NCI-H2227 treated with DMSO at 0.1 percent for 48 hours (cell line): ENCODE measurements at places on chromosomes 16 and 17.

GRCh38 chr17:37847811-37848331 lies 76.3 kb upstream of the TBC1D3K start:
- DNase-seq = no peak

DNA sequence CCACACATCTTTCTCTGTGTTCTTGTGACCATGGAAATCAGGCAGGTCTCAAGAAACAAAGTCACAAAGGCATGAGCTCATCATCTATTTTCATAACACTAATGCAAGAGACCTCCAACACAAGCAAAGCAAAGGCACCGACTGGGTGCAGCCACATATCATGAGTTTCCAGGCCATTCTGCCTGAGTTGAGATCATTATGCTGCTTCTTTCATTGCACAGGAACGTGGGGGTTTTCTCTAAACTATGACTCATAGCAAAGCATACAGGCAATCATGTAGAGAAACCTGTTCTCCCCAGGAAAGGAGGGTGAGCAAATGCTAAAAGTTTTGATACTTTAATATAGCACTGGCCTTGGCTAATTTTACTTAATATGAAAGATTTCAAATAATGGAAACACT lies 60.7 kb downstream of the GRIN2A start:
- DNase-seq = no peak

- no peak for DNase-seq
Observed at GRCh38 chr16:85521552-85522307, 91.4 kb upstream of the GSE1 start.

DNA sequence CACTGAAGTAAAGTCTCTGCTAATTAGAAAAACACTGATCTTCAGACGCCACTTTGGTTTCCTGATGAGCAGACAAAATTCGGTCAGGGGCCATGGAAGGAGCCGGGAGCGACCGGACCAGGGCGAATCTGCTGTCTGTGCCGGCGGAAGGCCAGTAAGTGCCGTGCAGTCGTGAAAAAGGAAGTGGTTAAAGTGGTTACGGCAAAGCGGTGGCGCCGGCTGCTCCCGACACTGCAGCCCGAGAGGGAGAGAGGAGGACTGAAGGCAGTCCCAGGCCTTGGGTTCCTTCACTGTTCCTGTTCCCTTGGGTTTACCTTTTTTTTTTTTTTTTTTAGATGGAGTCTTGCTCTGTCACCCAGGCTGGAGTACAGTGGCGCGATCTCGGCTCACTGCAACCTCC lies 17.3 kb upstream of the HEXD start:
- no peak for DNase-seq

- DNase-seq = no peak
Observed at GRCh38 chr16:59169168-59169567, 435.1 kb upstream of the GOT2 start.

- no peak for DNase-seq
Observed at GRCh38 chr16:51562891-51563290, 411.8 kb upstream of the SALL1 start.

- no peak for DNase-seq
Observed at GRCh38 chr17:17700251-17700969, 19.2 kb downstream of the RAI1 start.

- no peak for DNase-seq
Observed at GRCh38 chr17:57477522-57478362, 221.4 kb downstream of the MSI2 start.

- DNase-seq = no peak
Observed at GRCh38 chr16:84096447-84097005, 20.2 kb downstream of the MBTPS1 start.

DNA sequence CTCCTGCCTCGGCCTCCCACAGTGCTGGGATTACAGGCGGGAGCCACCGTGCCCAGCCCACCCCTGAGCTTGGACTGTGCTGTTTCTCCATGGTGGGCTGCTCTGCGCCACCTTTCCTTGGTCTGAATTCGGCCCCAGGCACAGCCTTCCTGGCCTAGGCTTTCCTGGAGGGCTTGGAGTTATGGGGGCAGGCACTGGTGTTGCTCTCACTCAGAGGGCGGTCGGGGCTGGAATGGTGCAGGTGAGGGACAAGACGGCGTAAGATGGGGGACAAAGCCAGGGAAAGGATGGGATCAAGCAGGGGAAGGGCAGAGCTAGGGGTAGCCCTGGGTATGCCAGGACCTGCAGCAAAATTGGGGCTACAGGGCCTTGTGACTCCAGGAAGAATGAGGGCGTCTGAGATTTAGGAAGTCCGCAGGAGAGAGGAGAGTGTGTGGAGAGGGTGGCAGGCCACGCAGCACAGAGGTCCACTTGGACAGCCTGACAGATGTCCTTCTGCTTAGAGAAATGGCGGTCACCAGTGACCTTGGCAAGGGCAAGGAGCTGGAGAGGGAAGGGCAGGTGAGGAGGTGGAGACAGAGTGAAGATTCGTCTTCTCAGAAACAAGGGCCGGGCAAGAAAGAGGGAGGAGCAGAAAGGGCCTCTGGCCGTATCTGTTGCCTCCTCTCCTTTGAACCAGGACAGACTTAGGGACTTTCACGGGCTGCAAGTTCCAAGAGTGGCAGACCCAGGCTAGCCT lies 1.6 kb upstream of the ATP6V0C start:
- no peak for DNase-seq

GRCh38 chr16:10180042-10180770 lies 2.0 kb downstream of the GRIN2A start:
- no peak for DNase-seq

GRCh38 chr16:66036793-66037715 lies 329.4 kb upstream of the CDH5 start:
- DNase-seq = no peak

- no peak for DNase-seq
Observed at GRCh38 chr16:51888534-51888933, 658.4 kb downstream of the TOX3 start.

DNA sequence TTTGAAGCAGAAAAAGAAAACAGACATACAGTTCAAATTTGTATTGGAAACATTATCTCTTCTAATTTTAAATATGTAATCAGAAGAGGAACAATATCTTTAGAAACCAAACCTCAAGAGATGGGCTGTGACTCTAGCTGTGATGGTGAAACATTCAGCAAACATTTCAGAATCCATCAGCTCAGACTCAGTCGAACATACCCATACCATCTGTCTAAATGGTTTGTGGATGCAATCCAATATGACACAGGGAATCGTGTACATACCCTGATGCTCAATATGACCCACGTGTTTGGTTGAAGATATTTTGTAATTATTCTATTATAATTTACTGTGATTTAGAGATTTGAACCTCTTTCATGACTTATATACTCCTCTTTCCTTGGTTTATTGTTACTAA lies 665.2 kb upstream of the CDH8 start:
- DNase-seq = no peak

DNA sequence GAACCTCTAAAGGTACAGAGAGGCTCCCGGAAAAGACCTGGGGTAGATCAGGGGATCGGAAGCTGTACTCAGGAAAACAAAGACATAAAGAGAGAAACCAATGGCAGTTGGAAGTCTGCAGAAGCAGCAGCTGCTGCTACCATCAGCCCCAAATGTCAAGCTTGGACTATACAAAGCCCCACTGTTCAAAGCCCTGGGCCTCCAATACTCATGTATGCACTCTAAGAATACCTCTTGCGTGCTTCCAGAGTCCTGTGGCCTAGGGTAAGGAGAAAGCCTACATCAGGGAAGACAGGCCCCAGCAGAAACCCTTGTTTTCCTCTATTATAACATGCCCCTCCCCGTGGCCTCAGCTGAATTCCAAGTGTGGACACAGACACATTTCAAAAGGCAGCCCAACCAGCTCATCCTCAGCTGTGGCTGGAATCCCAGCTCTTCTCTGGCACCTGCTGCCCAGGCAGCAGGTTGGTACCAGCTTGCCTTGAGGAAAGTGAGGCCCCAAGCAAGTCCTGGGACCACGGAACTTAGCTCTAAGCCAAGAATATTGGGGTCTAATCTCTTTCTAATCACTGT lies 19.3 kb upstream of the MTMR4 start:
- no peak for DNase-seq

DNA sequence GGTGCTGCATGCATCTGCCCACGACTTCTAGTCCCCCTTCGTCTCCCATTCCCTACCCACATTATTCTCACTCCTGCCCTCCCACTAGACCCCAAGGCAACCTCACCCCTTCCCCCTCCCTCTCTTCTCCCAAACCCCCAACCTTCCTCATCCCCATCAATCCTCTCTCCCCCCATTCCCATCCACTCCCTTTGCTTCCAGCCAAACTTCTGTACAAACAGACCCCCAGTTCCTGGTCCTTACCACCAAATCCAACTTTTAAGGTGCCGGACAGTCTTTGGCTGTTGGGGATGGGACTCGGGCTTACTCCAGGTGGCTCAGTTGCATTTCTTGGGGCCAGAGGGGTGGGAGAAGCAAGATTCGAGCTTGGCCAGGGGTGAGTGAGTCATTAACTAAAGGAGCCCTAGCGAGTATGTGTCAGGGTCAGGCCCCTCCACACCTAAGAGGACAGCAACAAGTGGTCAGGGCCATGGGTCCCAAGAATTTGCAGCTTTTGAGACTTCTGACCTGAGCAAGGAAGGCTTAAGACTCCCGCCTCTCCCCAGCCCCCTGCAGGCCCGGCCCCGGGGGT lies at the start of gene SLC38A8:
TSS of gene SLC38A8 (minus strand) at position 488 of the 571 bp plus-strand sequence. CDS start 638 bp downstream, outside the sequence.
- DNase-seq = no peak

- peak; percentile 66 for DNase-seq
Observed at GRCh38 chr16:14187517-14188338, 116.6 kb downstream of the MRTFB start.

GRCh38 chr17:20315821-20316220 lies 151.5 kb downstream of the LGALS9B start:
- DNase-seq = no peak

DNA sequence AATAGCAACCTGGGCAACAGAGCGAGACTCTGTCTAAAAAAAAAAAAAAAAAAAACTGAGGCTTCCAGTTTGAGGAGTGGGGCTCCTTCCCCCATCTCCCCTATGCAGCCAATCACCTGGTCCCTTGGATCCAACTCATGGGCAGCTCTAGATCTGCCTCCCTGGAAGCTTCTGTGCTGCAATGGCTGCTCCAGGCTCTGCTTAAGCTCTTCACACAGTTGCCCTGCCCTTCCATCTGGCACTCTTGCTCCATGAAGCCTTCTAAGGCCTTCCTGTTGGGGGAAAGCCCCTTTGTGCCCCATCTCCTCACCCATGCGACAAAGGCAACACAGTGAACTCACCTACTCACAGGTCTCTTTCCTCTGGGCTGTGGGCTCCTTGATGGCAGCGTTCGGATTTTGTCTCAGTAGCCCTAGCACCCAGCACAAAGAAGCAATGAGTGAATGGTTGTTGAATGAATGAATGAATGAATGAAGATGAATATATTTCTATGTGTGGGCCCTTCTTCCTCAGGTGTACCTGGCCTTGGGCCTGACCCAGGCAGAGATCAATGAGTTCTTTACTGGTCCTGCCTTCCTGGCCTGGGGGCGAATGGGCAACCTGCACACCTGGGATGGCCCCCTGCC lies 1.9 kb downstream of the NAGLU start:
- DNase-seq = no peak

- no peak for DNase-seq
Observed at GRCh38 chr17:21165922-21166594, 39.3 kb downstream of the DHRS7B start.

- DNase-seq = no peak
Observed at GRCh38 chr16:20203272-20203671, 124.0 kb downstream of the GP2 start.

DNA sequence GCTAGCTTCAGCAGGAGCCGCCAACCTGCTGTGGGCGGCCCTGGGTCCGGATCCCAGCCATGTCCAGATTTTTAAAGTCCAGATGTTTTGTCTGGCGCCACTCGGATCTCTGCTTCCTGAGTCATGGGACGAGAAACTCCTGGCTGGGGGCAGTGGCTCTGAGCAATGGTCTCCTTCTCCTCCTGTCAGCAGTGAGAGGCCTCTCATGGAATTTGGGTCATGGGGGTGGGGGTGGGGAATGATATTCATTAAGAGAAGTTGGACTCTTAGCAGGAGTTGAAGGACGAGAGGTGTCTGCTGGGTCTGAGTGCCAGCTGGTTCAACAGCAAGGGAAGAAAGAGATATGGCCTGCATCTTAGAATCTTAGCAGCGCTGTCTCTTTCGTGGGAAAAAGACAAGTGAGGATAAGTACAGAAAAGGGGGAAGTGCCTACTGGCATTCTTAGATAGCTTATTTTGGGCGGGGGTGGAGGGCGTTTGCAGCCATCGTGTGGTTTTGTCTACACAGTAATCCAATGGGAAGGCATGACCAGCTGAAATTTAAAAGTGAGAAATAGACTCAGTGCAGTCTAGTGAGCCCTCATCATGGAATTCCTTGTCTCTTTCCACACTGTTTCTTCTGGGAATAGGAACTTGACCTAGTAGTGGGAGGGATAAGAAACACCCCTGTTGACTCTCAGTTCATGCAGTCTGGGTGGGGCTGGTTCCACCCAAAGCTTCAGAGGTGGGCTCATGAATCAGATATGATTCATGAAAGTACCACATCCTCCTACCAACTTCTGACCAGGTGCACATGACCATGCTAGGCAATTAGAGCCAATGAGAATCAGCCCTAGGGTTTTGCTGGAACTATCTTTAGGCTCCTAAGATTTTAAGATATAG lies 80.5 kb downstream of the MYH13 start:
- DNase-seq = no peak

- no peak for DNase-seq
Observed at GRCh38 chr17:56440419-56440818, 153.1 kb upstream of the NOG start.

GRCh38 chr16:3957344-3957980 lies 76.9 kb upstream of the CREBBP start:
- DNase-seq = no peak

GRCh38 chr16:8878523-8878911 lies 3.6 kb upstream of the LITAFD start:
- DNase-seq = no peak

DNA sequence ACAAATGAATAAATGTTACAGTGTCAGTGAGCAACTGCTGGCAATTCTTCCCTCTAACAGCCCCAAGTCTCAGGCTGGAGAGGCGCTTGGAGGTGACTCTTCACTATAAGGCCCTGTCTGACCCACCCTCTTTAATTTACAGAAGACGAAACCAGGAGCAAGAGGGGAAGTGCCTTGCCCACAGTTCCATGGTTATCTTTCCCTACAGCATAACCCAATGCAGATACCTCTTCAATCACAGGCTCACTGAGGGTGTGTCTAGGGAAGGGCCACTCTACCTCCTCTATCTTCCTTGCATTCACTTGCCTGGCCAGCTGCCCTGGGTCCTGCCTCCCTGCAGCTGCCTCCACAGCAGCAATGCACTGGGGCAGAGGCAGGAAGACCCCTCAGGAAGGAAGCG lies 9.6 kb upstream of the N4BP1 start:
- no peak for DNase-seq

- DNase-seq = no peak
Observed at GRCh38 chr16:17470182-17470907, 415 bp downstream of the XYLT1 start.

DNA sequence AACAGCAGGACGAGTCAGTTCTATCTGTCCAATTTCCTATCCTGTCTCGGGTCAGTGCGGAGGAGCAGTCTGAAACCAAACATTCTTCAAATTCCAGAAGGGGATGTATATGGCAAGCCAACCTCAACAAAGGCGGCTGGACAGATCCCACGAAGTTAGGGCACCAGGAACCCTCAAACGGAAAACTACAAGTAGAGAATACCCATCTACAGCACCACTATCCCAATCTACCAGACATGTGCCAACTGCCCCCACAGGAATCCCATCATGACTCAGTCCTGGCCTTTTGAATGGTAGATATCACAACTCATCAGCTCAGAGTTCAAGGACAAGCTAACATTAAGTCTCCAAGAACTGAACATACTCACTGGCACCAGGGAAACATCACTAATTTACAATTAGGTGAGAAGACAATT lies 2.3 kb downstream of the NAT9 start:
- DNase-seq = no peak

- no peak for DNase-seq
Observed at GRCh38 chr17:47810200-47810821, 11.3 kb downstream of the OSBPL7 start.

- no peak for DNase-seq
Observed at GRCh38 chr16:88356727-88357199, 26.0 kb upstream of the ZNF469 start.
